Stomach (tissue), 19 donors: ENCODE measurements at places on chromosomes 13 and 19. TPM values are rescaled to one million over a fixed set of nuclear protein-coding genes. Genes with fewer than 3 reads are reported as not detected.

DNA sequence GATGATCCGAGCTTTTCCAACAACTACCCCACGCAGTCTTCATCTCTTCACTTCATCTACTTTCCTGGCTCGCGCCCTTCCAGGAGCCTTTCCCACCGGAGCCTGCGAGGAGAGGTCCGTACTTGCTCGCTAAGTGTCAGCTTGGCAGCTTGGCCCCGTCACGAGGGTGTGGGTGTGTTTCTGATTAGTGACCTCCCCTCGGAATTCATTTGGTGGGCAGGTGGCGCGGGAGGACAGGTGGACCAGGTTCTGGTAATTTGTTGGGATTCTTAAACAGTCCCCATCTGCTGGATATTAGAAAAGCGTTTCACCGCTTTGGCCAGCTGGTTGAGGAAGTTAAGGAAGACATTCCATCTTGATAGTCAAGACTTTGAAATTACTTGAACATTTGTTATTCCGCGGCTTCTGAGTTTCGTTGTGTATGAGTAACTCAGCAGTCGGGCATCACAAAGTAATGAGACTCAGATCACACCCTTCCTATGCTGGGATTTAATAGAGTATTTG is 515 bp downstream of the UFM1 start:
- peak overlapping the region; percentile 78 for H3K4me3 ChIP-seq
- peak overlapping the region; percentile 92 for H3K27ac ChIP-seq
- peak; percentile 74 for DNase-seq
- peaks cover 14% of the 10 kb centered on the region for H3K36me3 ChIP-seq
- H3K4me1 ChIP-seq: peaks cover 44% of the 10 kb centered on the region

GRCh38 chr13:61470786-61471185 is 55.1 kb upstream of the PCDH20 start:
- DNase-seq: no peak
- no peak overlapping the region for H3K27ac ChIP-seq
- H3K36me3 ChIP-seq: no peaks in the 10 kb centered on the region
- no peak overlapping the region for H3K4me3 ChIP-seq
- no peaks in the 10 kb centered on the region for H3K4me1 ChIP-seq

The NLRP9 gene
- total RNA-seq: not detected

GRCh38 chr19:3515891-3516422 is 9.8 kb downstream of the FZR1 start:
- no peak for DNase-seq
- no peaks in the 10 kb centered on the region for H3K36me3 ChIP-seq
- no peak overlapping the region for H3K27ac ChIP-seq
- peaks cover 25% of the 10 kb centered on the region for H3K4me1 ChIP-seq
- no peak overlapping the region for H3K4me3 ChIP-seq

The SYCN gene
- not detected for total RNA-seq

DNA sequence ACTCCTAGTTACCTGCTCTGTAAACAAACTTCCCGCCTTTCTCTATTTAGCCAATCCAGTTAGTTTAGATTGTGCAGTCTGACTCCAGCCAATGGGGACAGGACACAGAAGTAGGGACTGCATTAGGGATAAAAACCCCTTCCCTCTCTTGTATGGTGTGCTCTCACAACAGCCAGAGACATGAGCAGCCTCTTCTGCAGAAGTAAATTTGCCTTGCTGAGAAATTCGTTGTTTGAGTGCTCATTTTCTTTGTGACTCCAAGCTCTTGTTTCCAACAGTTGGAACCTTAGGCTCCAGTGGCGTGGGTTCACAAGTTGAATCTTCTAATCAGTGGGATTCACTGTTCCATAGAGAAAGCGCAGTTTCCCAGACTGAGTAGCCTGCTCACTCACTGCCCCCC is 66.1 kb downstream of the ZNF93 start:
- DNase-seq: no peak
- no peaks in the 10 kb centered on the region for H3K27me3 ChIP-seq
- no peaks in the 10 kb centered on the region for H3K4me1 ChIP-seq
- no peak overlapping the region for H3K27ac ChIP-seq

The SERPINE3 gene
- not detected for total RNA-seq

DNA sequence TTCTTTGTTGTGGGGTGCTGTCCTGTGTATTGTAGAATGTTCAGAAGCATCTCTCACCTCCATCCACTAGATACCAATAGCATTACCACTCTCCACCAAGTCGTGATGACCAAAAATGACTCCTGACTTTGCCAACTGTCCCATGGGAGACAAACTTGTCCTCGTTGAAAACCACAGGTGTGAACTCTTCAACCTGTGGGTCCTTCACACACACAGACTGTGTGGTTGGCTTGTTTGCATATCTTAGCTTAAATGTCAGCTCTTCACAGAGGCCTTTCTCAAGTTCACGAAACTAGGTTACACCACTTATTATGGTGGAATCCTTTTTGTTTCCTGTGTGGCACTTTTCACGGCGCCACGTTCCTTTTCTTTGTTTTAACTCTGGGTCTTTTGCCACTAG is 6.8 kb downstream of the GPC5 start:
- no peak overlapping the region for H3K27ac ChIP-seq
- no peaks in the 10 kb centered on the region for H3K36me3 ChIP-seq
- H3K4me1 ChIP-seq: no peaks in the 10 kb centered on the region
- peaks cover 11% of the 10 kb centered on the region for H3K27me3 ChIP-seq
- no peak overlapping the region for H3K4me3 ChIP-seq

GRCh38 chr19:900302-901111 is 7.2 kb downstream of the RNU6-9 start:
- DNase-seq: no peak
- H3K4me3 ChIP-seq: no peak overlapping the region
- no peaks in the 10 kb centered on the region for H3K4me1 ChIP-seq
- H3K36me3 ChIP-seq: peaks cover 57% of the 10 kb centered on the region
- no peaks in the 10 kb centered on the region for H3K27me3 ChIP-seq
- H3K27ac ChIP-seq: no peak overlapping the region

- H3K36me3 ChIP-seq: peaks cover 50% of the 10 kb centered on the region
- H3K27ac ChIP-seq: peak overlapping the region; percentile 1
- peaks cover 69% of the 10 kb centered on the region for H3K4me1 ChIP-seq
- H3K4me3 ChIP-seq: no peak overlapping the region
These were observed 2.4 kb upstream of the PTGER1 start for GRCh38 chr19:14477418-14478112.

- H3K27me3 ChIP-seq: no peaks in the 10 kb centered on the region
- no peak for DNase-seq
- no peak overlapping the region for H3K4me3 ChIP-seq
- peaks cover 8% of the 10 kb centered on the region for H3K4me1 ChIP-seq
- no peaks in the 10 kb centered on the region for H3K36me3 ChIP-seq
- no peak overlapping the region for H3K27ac ChIP-seq
These were observed 47.0 kb upstream of the DIAPH3 start for GRCh38 chr13:60210510-60211330.

The SYDE1 gene
- 9.9 TPM for total RNA-seq

GRCh38 chr13:29859971-29860370 is 9.6 kb upstream of the UBL3 start:
- no peak overlapping the region for H3K27ac ChIP-seq
- H3K36me3 ChIP-seq: no peaks in the 10 kb centered on the region
- no peaks in the 10 kb centered on the region for H3K27me3 ChIP-seq
- DNase-seq: no peak
- H3K4me1 ChIP-seq: no peaks in the 10 kb centered on the region

DNA sequence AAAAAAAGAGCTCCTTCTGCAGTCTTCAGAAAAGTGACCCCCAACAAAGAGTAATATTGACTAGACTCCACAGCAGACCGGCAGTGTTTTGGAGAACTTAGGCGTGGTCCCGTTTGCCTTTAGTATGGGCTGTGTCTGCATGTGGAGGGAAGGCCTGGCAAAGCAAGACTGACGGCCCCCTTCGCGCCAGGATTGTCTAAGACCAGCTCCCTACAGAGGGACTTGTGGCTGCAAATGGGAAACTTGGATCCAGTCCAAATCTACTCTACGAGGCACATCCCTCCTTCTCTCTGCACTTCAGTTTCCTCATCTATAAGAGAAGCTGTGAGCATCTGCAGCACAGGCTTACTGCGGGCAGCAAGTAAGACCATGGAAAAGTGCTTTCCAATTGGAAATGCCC is 350.0 kb downstream of the ZNF536 start:
- no peak overlapping the region for H3K27ac ChIP-seq
- no peaks in the 10 kb centered on the region for H3K27me3 ChIP-seq
- H3K4me1 ChIP-seq: peaks cover 19% of the 10 kb centered on the region

- H3K27ac ChIP-seq: peak overlapping the region; percentile 100
- H3K27me3 ChIP-seq: peaks cover 32% of the 10 kb centered on the region
- H3K4me3 ChIP-seq: peak overlapping the region; percentile 76
- no peaks in the 10 kb centered on the region for H3K36me3 ChIP-seq
- peaks cover 52% of the 10 kb centered on the region for H3K4me1 ChIP-seq
- DNase-seq: peak; percentile 99
These were observed 109.5 kb downstream of the KCNRG start for GRCh38 chr13:50124536-50125303.

The PNMA8A gene
- total RNA-seq: 3.1 TPM

DNA sequence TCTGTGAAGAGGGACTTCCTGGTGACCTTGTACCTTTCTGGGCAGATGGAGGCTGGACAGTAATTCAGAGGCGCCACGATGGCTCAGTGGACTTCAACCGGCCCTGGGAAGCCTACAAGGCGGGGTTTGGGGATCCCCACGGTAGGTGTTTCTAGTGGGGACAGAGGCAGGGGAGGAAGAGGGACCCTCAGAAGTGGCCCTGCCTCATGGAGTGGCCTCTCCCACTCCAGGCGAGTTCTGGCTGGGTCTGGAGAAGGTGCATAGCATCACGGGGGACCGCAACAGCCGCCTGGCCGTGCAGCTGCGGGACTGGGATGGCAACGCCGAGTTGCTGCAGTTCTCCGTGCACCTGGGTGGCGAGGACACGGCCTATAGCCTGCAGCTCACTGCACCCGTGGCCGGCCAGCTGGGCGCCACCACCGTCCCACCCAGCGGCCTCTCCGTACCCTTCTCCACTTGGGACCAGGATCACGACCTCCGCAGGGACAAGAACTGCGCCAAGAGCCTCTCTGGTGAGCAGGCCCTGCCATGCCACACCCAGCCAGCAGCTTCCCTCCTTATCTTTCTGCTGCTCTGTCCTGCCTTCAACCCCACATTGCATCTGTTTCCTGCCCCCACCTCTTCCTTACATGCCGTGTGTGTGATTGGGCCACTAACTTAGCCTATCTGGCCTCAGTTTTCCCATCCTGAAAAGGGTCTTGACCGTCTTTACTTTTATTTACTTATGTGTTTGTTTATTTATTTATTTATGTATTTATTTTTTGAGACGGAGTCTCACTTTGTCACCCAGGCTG is 7.3 kb downstream of the ANGPTL4 start:
- H3K27me3 ChIP-seq: no peaks in the 10 kb centered on the region
- no peak overlapping the region for H3K4me3 ChIP-seq
- peaks cover 63% of the 10 kb centered on the region for H3K4me1 ChIP-seq
- H3K27ac ChIP-seq: peak overlapping the region; percentile 69
- H3K36me3 ChIP-seq: peaks cover 33% of the 10 kb centered on the region
- peak; percentile 55 for DNase-seq

The TNFSF13B gene
- 3.1 TPM for total RNA-seq

- DNase-seq: peak; percentile 45
- H3K4me1 ChIP-seq: peaks cover 29% of the 10 kb centered on the region
- H3K4me3 ChIP-seq: no peak overlapping the region
- peaks cover 19% of the 10 kb centered on the region for H3K36me3 ChIP-seq
These were observed 12.1 kb upstream of the KLK14 start for GRCh38 chr19:51094696-51095279.

GRCh38 chr13:75760131-75761021 is 124.2 kb downstream of the LMO7 start:
- peak overlapping the region; percentile 87 for H3K27ac ChIP-seq
- no peaks in the 10 kb centered on the region for H3K27me3 ChIP-seq
- H3K4me1 ChIP-seq: peaks cover under 1% of the 10 kb centered on the region

GRCh38 chr19:30309905-30310601 is 62.1 kb upstream of the ZNF536 start:
- H3K27me3 ChIP-seq: no peaks in the 10 kb centered on the region
- no peaks in the 10 kb centered on the region for H3K36me3 ChIP-seq
- no peak for DNase-seq
- no peaks in the 10 kb centered on the region for H3K4me1 ChIP-seq

The CALR3 gene
- not detected for total RNA-seq

GRCh38 chr19:3042621-3043267 is 13.7 kb upstream of the TLE2 start:
- peaks cover 7% of the 10 kb centered on the region for H3K4me1 ChIP-seq
- peak overlapping the region; percentile 24 for H3K4me3 ChIP-seq
- H3K27me3 ChIP-seq: no peaks in the 10 kb centered on the region
- H3K36me3 ChIP-seq: no peaks in the 10 kb centered on the region

- no peak overlapping the region for H3K4me3 ChIP-seq
- DNase-seq: no peak
- no peak overlapping the region for H3K27ac ChIP-seq
- no peaks in the 10 kb centered on the region for H3K4me1 ChIP-seq
These were observed 449.8 kb downstream of the FGF9 start for GRCh38 chr13:22120646-22121045.

GRCh38 chr13:66154976-66155375 is 1075.2 kb downstream of the PCDH9 start:
- no peak for DNase-seq
- H3K27ac ChIP-seq: no peak overlapping the region
- no peaks in the 10 kb centered on the region for H3K27me3 ChIP-seq
- H3K4me3 ChIP-seq: no peak overlapping the region
- no peaks in the 10 kb centered on the region for H3K36me3 ChIP-seq
- no peaks in the 10 kb centered on the region for H3K4me1 ChIP-seq

The CLEC17A gene
- 0.18 TPM for total RNA-seq

- H3K4me3 ChIP-seq: no peak overlapping the region
- DNase-seq: no peak
- no peaks in the 10 kb centered on the region for H3K36me3 ChIP-seq
- H3K27ac ChIP-seq: no peak overlapping the region
These were observed 146.2 kb downstream of the SHISA2 start for GRCh38 chr13:25905611-25906010.

- no peak overlapping the region for H3K4me3 ChIP-seq
- no peak for DNase-seq
- no peaks in the 10 kb centered on the region for H3K4me1 ChIP-seq
- H3K27me3 ChIP-seq: no peaks in the 10 kb centered on the region
- no peak overlapping the region for H3K27ac ChIP-seq
- H3K36me3 ChIP-seq: no peaks in the 10 kb centered on the region
These were observed 20.8 kb upstream of the IPO5 start for GRCh38 chr13:97932647-97933046.

- H3K27me3 ChIP-seq: no peaks in the 10 kb centered on the region
- no peak overlapping the region for H3K4me3 ChIP-seq
- no peaks in the 10 kb centered on the region for H3K4me1 ChIP-seq
- DNase-seq: no peak
These were observed 34.5 kb downstream of the TSC22D1 start for GRCh38 chr13:44541601-44542000.

DNA sequence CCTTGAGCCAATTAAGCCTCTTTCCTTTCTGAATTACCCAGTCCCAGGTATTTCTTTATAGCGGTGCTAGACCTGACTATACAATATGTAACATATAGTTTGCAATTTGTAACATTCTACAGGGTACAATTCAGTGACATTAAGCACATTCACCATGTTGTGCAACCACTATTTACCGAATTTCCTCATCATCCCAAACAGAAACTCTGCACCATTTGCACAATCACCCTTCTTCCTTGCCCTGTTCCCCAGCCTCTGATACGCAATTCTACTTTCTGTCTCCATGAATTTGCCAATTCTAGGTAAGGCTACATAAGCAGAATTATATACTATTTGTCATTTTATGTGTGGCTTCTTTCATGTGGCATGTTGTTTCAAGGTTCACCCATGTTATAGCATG is 13.7 kb upstream of the SIGLEC10 start:
- H3K27me3 ChIP-seq: peaks cover 21% of the 10 kb centered on the region
- no peaks in the 10 kb centered on the region for H3K4me1 ChIP-seq
- H3K36me3 ChIP-seq: no peaks in the 10 kb centered on the region
- DNase-seq: no peak

- no peak overlapping the region for H3K4me3 ChIP-seq
- no peak for DNase-seq
- H3K27me3 ChIP-seq: no peaks in the 10 kb centered on the region
- H3K27ac ChIP-seq: no peak overlapping the region
These were observed 494.0 kb downstream of the LIG4 start for GRCh38 chr13:107721125-107721869.

- H3K27me3 ChIP-seq: no peaks in the 10 kb centered on the region
- no peak overlapping the region for H3K4me3 ChIP-seq
- no peak overlapping the region for H3K27ac ChIP-seq
These were observed 206.3 kb downstream of the DIAPH3 start for GRCh38 chr13:59957438-59957837.
